Activated naive CD4-positive, alpha-beta T cell (primary cell): ENCODE measurements at places on chromosomes 3 and 15.

DNA sequence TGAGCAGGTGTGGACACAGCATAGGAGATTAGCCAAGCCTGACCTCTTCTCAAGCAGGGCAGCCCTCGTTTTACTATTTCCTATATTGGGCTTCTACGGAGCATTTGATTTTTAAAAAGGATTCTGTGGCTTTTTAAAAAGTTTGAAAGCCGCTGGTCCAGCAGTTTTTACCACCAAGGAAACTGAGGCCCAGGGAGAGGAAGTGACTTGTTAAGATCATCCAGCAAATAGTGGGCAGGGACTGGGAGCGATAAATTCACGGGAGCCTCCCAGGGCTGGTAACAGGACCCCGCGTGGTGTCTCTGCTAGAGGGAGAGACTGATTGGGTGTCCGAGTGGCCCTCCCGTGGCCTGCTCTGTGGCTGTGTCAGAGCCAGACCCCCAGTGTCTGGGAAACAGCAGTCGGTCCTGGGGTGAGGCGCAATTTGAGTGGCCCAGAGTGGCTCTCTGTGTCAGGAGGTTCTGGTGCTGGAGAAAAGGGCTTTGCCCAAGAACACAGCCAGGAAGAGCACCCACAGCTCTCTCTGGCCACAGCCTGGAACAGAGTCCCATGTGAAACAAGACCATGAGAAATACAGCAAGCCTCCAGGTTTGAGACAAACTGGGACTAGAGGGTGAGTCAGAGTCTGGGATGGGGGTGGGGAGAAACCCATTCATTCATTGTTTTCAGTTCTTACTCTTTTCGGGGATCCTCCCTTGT, 4.2 kb downstream of the FURIN start:
- no peak for DNase-seq

GRCh38 chr3:66602691-66603090, 101.9 kb upstream of the LRIG1 start:
- no peak for DNase-seq

DNA sequence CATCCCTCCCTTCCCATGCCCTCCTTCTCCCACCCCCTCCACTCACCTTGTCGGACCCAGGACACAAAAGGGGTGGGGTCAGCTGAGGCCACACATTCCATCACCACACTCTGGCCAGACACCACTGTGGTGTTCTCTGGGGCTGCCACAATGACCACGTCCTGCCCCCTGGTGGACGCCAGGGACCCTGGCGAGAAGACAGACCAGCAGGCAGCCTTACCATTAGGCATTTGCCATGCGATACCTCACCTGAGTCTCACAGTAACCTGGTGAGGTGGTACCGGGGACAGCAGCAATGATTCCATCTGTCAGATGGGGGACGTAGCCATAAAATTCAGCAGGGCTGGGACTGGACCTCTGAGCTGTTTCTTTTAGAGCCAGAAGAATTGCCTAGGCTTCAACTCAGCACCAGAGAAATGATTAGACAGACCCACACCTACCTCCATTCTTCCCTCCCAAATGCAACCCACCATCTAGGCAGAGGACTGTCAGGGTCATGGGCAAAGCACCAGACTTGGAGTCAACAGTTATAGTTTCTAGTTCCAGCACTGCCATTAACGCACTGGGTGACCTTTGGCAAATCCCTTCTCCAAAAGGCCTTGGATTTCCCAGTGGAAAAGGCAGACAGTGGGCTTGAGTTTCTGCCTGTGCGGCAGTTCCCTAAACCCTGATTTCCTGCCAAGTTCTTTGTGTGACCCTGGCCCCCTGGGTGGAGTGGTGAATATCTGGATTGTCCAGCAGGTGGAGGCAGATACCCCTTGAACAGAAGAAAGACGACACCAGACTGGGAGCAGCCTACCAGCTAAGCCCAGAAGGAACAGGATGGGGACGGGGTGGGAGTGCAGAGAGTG, 21.8 kb downstream of the IGDCC4 start:
- DNase-seq = peak; percentile 8

DNA sequence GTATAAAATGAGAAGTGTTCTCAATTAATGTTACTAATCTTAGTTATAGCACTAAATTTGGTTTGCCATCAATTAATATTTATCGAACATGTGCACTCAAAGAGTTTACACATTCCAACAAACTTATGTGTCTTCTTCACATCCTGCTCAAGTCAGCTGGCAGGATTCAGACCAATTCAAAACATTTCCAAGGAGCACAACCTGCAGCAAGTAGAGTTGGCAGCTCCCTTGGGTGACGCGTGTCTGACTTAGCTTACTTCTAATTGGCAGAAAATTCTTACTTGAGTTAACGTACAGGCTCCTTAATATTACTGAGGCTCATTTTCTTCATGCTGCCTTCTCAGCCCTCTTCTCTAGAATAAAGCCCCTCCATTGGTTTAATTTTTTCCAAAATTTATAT, 110.4 kb upstream of the PFN2 start:
- DNase-seq = no peak

GRCh38 chr3:40070816-40071215, 238.7 kb upstream of the EIF1B start:
- no peak for DNase-seq

GRCh38 chr3:186464424-186465093, 79.6 kb downstream of the CRYGS start:
- DNase-seq = no peak

DNA sequence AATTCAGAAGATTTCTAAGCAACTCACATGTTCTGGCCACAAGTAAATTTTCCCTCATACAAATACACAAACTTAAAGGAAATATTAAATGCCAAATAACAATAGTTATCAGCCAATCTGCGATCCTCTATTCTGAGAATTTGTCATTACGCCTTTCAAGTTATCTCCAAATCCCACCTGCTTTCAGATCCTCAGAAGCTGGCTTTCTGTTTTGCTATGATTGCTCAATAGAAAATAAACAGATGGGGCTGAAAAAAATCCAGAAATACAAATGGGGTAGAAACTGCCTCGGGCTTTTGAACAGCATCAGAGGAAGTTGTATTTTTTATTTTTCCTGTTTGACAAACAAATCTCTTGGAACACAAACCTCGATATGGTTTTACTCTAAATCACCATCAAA, 74.0 kb upstream of the CNTN4 start:
- no peak for DNase-seq

DNA sequence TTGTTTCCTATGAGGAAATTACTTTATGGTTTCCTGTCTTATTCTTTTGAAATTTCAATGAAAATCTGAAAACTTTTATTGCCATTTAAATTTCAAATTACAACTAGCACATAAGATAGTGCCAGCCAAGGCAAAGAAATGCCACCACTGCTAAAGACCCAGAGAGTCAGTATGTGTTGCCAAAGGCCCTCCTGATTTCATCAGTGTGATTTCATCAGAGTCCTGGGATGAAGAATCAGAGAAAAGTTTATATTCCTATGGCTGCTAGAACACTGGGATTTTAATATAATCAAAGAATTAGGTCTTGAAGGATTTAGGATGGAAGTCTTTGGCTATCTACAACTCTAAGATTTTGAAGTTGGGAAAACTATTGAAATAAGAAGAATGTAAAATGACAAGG, 434.2 kb upstream of the CCDC54 start:
- no peak for DNase-seq

DNA sequence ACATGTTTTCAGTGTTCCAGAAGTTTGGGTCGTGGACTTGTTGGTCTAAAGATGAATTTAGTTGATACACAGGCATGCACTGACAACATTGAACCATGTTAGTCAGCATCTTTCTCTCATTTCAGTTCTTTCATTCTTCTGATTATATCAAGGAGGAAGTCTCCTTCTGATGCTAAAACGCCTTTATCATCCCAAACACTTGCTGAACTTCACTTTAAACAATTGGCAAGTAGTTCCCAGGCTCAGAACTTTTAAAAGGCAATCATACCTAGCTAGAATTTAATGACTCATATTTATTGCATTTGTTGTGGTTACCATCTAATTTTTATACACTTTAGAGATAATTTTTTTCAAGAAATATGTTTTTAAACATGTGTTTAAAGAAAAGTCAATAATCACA, 15.9 kb downstream of the LMCD1 start:
- no peak for DNase-seq

DNA sequence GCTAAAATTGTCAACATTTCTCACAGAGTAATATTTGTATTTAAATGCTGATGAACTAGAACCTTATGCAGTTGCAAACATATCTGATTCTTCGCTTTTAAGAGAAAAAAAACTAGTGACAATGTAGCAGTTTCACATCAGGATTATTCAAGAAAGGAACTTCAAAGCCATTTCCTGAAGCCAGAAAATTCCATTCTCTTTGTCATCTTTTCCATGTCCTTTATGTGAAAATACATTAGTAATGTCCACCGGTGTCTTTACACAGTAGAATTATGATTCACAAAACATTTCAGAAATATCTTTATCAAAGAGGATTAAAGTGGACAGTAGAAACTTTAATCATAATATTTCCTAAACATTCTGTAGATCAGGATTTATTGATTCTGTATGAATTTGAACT, 12.7 kb upstream of the LXN start:
- DNase-seq = no peak

DNA sequence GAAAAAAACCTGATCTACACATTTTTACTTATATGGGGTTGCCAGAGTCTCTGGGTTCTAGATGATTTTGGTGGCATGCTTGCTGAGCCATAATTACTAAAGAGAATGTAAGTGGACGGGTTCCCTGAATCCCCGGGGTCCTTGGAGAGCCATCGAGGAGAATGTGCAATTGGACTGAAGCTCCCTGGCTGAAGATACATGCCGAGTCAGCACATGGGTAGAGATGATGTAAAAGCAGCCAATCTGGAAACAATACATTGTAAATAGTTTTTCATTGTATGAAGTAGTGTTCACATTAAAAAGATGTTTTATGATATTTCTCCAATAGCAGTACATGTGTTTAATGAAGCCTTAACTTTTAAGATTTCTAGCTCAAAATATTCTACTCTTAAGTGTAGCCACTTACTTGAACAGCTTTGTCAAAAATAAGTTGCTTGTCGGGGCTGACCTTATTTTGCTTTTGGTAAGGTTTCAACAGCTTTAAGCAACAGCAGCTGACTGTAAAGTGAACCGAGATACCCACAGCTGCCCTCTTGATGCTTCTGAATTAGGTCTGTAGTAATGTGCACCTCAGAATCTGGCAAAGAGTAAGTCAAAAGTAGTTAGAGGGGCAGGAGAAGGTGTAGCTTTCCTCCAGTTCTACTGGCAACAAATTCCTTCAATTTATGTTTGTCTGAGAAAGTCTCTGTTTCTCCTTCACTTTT, 205.7 kb downstream of the PLCL2 start:
- no peak for DNase-seq

DNA sequence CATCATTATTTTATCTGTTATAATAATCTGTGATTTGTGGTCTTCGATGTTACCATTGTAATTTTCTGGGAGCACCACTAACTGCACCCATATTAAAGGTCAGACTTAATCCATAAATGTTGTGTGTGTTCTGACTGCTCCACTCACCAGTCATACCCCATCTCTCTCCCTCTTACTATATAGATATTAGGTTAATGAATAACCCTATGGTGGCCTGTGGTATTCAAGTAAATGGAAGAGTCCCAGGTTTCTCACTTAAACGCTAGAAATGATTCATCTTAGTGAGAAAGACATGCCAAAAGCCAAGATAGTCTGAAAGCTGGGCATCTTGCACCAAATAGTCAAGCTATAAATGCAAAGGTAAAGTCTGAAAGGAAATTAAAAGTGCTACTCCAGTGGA, 1358.5 kb downstream of the ROBO2 start:
- no peak for DNase-seq

DNA sequence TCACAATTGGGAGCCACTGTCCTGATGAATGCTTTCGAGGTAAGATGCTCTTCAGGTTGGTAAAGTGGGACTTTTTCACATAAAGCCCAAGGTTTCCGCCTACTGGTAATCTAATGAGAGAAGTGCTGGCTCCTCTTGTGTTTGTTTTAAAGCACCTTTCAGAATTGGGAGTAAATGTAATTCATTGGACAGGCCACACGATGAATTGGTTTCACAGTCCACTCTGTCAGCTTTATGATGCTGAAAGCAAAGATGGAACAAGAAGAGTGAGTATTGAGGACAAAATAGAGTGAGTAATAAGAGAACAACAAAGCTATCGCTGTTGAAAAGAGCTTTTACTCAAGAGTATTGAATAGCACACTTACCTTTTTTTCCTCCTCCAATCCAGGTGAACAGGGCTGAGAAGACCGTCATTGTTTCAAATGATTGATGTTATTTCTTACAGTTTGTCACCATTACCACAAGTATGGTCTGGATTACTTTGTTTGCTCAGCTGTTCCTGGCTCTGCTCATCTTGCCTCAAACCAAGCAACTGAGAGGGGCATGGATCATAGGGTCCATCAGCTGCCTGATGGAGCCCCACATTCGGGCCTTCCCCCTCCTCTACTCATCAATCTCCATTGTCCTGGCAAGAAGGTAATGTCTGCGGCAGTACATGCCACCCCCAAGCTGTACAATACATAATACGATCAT, 136.1 kb upstream of the CNTN4 start:
- DNase-seq = no peak

GRCh38 chr15:54017251-54017650, 39.0 kb downstream of the UNC13C start:
- no peak for DNase-seq

GRCh38 chr15:48388016-48388851, 57.0 kb downstream of the DUT start:
- DNase-seq = no peak

GRCh38 chr15:39230205-39230907, 350.5 kb upstream of the THBS1 start:
- DNase-seq = no peak

DNA sequence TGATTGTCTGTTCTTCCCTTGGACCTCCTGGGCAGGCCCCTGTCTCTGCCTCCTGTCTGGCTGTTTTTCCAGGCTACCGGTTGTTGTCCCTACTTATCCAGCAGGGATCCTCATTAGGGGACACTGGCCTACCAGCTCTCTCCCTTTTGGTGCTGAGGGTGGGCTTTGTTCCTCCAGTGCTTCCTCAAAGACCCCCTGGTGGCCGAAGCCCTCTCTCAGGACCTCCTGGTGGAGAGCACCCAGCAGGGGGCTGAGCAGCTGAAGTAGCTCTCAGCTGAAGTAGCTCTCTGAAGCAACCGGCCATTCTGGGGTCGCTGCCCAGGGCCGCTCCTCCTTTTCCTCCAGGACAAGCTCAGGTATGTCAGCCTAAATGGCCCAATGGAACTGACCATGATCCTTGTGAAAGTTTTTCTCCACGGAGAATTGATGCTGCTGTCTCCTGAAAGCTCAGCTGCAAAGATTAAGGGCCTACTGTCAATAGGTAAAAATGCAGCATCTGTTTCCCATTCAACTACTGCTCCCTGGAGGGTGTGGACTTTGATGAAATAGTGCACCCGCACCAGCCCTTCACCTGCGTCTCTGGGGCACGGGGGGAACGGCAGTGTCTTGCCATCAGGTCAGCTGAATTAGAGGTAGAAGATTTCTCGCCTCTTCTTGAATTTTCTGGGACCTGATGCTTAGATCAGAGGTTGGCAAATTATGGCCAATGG, 27.6 kb downstream of the ARNT2 start:
- no peak for DNase-seq

- DNase-seq = no peak
Observed at GRCh38 chr3:157695586-157695985, 192.4 kb upstream of the VEPH1 start.
